ENCODE measurements at places on chromosomes 5 and 9.

DNA sequence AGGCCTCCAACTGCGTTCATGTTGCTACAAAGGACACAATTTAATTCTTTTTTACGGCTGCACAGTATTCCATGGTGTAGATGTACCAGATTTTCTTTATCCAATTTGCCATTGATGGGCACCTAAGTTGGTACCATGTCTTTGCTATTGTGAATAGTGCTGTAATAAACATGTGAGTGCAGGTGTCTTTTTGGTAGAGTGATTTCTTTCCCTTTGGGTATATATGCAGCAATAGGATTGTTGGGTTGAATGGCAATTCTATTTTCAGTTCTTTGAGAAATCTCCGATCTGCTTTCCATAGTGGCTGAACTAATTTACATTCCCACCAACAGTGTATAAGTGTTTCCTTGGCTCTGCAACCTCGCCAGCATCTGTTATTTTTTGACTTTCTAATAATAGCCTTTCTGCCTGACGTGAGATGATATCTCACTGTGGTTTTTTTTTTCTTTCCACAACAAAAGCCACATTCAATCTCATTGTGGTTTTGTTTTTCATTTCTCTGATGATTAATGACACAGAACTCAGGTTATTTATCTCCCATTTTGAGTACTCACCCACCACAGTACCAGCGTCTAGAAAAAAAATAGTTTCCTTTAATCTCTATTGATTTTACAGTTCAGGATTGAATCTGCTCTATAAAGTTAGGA, 21.9 kb downstream of the ARRDC3 start:
- DNase-seq, result no peak

- DNase-seq, result no peak
These were observed 41.4 kb upstream of the RNU6ATAC start for GRCh38 chr9:134205672-134206310.

GRCh38 chr9:122562134-122562760, 9.3 kb downstream of the OR1N2 start:
- no peak for DNase-seq

GRCh38 chr9:92671323-92671722, 1.4 kb upstream of the IPPK start:
- no peak for DNase-seq

DNA sequence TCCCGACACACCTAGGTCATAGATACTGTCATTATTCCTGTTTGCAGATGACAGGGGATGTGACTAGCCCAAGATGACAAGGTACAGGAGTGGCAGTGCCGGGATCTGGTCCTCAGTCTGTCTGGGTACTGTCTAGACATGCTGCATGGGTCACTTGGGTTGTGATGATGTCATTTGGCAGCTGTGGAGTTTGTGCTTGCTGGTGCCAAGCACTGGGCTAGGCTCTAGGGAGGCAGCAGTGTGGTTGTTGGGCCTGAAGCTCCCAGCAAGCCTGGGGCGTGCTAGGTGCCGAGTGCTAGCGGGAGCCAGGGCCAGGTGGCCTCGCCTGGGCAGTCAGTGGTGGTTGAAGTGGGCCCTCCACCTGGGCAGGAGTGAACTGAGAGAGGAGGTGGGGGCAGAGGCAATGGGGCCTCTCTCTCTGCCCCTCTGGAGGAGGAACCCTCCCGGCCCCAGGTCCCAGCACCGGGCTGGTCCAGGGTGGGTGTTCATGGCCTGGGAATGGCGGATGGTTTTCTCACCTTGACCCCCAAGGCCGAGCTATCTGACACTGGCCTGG, 8.8 kb upstream of the ASB6 start:
- no peak for DNase-seq

DNA sequence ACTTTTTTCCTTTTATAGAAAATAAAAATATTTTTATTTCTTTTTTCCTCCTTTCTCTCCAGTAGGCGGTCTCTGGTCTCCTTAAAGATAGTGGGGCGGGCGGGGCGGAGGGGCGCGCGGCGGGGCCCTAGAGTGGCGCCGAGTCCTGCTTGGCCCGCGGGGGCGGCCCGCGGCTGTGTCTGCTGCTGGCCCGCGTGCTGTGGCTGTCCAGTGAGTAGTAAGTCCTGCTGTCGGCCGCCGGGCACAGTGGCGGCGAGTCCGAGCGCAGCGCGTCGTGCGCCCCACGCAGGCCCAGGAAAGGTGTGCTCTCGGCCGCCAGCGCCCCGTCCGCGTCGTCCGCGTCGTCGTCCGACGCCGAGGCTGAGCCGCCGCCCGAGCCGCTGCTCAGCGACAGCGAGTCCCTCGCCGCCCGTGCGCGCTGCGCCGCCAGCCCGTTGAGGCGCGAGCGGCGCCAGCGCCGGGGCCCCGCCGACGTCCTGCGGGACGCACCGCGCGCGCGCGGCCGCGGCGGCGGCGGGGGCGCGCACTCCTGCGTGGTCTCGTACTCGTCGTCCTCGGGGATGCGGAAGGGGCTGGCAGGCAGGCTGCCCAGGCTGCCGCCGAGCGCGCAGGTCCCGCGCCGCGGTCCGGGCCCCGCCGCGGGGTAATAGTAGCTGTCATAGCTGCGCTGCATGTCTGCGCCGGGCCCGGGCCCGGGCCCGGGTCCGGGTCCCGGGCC, 52.3 kb downstream of the PSD2 start:
- peak; percentile 66 for DNase-seq
